ENCODE measurements at places on chromosomes 6 and 20.

DNA sequence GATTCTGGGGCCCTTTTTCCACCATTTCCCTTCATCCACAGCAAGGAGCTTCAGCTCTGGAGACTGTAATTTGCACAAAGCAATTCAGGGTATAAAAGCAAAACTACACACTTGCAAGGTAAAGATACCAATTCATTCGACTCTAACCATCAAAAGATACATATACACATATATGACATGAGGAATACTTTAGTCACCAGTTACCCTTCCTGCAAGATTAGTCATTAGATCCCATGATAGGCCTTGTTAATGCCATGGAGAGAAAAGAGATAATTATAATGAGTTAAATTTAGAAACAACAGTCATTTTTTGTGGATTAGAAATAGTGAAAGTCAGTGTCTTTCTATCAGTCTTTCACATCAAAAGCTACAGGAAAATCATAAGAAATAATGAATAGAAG, 204.2 kb downstream of the KCNQ5 start:
- no peak for DNase-seq

- DNase-seq: no peak
Observed at GRCh38 chr6:113574147-113574546, 283.0 kb upstream of the MARCKS start.

DNA sequence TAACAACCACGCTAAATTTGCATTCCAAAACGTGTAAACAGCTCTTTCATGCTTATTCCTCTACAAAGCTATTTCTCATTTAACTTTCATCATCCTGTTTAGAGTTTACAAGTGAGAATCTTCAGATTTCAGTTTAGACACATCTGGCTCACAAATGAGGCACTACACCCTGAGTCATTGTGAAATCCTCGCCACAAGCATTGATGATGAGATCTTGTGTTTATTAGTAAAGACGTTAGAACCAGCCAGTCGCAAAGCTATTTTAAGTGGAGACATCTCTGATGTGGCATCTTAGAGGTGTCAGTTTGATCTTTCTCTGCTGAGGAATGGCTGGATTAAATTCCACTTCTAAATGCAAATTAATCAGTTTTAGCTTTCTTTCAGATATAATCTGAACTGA, 8.3 kb upstream of the ISM1 start:
- DNase-seq: no peak

GRCh38 chr6:90169374-90169773, 127.3 kb downstream of the BACH2 start:
- DNase-seq: no peak

- DNase-seq: no peak
Observed at GRCh38 chr6:3510178-3510577, 53.3 kb upstream of the SLC22A23 start.

DNA sequence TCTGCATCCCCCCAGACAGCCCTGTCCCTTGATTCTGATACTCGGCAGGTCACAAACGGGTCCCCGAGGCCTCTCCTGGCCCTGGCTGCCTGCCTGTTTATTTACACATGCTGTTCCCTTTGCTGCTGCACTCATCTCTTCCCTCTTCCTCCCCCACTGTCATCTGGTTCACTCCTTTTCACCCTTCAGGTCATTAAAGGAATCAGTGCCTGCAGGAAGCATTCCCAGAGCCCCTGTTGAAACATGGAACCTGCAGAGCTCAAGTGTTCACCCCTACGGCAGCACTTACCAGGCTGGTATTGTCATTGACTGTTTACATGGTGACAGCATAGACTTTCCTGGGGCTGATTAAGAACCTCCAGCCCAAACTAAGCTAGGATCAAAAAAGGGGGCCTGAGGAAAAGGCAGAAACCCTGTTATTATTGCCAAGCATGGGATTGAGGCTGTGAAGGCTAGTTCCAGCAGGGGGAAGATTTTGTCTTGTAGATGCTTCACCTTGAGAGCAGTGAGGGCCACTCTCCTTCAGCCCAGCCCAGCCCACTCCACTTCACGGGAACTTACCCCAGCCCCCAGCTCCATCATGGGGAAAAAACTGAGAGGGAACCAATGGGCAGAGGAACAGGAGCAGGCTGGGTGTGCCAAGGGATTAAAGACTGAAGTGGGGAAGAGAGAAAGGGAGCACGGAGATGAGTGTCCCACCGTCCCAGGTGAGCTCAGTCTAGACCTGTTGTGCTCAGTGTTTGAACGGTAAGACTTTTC, 73.2 kb downstream of the JPH2 start:
- DNase-seq: no peak

DNA sequence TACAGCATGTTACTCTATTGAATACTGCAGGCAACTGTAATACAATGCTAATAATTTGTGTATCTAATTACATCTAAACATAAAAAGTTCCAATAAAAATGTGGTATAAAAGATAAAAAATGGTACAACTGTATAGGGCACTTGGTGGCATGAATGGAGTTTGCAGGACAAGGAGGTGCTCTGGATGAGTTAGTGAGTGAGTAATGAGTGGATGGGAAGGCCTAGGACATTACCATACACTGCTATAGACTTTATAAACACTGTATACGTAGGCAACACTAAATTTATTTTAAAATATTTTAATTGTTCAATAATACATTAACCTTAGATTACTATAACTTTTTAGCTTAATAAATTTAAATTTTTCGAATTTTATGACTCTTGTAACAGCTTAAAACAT, 579.6 kb upstream of the MAN1A1 start:
- no peak for DNase-seq

GRCh38 chr6:121619013-121619412, 183.6 kb downstream of the GJA1 start:
- DNase-seq: no peak

DNA sequence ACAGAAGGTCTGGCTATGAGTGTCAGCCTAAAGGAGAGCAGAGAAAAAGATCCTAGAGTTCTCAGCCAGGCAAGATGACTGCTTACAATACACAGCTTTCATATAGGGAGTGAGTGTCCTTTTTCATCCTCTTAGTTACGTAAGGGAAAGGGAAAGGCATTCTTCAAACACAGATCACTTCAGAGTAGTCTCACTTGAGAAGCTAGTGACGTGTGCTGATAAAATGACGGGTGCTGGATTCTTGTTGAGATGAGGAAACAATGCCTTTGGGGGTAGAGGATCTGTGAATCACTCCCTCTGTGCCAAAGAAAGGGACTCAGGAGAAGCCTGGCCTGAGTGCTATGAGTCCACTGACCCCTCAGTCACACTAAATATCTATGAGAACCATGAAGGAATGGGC, 117.3 kb downstream of the QRSL1 start:
- no peak for DNase-seq

All from natural killer cell (primary cell).